ENCODE measurements at places on chromosomes 7 and 10.
A peak's percentile ranks its signal among the peaks of the same experiment; 100 is the strongest.

- peak; percentile 68 for DNase-seq
These were observed 18.5 kb downstream of the BICC1 start for GRCh38 chr10:58531084-58531695.

GRCh38 chr10:600234-600633, 89.2 kb downstream of the DIP2C start:
- no peak for DNase-seq

GRCh38 chr10:79299397-79300241, 47.6 kb upstream of the PPIF start:
- no peak for DNase-seq

GRCh38 chr10:21572578-21572977, 38.5 kb downstream of the MLLT10 start:
- no peak for DNase-seq

DNA sequence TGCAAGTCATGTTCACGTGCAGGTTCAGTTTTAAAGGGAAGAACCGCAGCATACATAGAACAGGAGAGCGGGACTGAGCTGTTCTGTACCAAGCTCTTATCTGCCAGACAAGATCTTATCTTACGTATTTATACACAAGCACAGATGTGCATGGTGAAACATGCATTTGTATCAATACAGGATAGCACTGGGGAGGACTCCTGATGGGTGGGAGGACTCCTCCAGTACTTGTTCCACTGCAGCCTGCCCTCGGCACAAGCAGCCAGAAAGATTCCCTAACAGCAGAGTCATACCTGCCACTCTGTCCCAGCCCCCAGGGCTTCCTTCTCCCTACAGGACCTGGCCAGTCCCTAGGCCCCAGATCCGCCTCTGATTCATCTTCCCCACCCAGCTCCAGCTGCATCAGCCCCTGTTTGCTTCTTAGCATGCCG, 13.2 kb upstream of the PRKCQ start:
- no peak for DNase-seq

GRCh38 chr7:130490888-130491804, 739 bp upstream of the MEST start:
- no peak for DNase-seq

DNA sequence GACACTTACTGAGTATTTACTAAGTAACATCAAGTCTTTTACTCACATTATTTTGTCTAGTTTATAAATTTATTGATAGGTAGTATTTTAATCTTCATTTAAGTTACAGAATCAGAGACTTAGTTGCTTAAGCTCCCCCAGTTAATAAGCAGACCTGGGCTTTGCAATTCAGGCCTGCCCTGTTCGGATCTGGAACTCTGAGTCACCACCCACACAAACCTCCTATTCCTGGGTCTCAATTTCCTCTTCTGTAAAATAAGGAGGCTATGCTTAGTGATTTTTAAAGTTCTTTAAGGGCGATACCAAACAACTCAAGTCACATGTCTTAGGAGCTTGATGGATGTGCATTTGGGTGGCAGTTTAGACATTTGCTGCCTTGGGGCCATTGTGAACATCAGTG, 3.5 kb upstream of the MGAM start:
- DNase-seq: peak; percentile 78

- DNase-seq: no peak
These were observed 1.8 kb downstream of the PON3 start for GRCh38 chr7:95394370-95394769.

DNA sequence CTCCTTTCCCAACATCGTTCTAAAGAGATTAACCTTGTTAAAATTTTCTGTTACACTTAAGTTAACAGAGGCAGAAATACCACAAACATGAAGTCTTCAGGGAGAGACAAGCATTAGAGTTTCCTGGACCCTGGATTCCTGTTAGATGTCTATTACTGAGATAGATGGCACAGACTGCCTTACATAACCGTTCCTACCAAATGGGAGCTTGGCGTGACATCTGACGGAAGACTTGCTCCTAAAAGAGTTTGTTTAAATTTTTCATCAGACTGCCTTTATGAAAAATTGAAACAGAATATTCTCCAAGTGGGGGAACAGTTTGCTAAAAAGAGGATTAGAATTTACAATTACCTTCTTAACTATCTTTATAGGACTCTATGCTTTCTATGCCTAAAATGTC, 22.7 kb downstream of the ANK3 start:
- no peak for DNase-seq

- DNase-seq: peak; percentile 70
These were observed 649 bp downstream of the IDE start for GRCh38 chr10:92573091-92573797.

DNA sequence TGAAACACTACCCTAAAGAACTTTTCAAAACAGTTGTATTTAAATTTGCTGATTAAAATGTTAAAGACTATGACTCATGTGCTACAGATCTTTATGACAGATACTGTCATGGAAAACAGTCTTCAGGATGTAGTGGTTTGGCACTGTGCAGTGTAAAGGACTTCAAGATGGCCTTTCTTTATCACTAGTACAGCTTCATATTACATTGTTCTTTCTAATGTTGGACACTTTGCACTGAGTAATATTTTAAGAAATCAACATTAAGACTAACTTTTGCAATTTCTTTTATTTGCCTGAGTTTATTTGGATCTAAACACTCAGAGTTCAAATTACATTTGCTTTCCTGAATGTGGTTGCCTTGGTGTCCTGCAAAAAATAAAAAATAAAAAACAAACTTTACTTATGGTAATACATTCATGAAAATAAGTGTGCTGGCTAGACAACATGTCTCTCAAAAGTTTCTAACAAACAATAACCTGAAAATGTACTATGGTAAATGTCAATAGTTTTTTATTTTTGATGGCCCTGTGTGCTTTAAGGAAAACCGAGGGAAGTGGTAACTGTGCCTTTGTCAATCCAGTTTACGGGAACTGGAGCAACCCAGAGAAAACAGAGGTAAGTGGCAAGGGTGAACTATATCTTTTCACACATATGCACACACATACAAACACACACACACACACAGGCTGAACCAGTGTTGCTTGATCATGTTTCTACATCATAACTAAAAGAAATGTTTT, 85.9 kb upstream of the PLXDC2 start:
- DNase-seq: no peak

GRCh38 chr7:94620703-94621118, 35.2 kb downstream of the SGCE start:
- peak; percentile 86 for DNase-seq

GRCh38 chr7:85882335-85882734, 695.5 kb upstream of the SEMA3D start:
- DNase-seq: no peak

- DNase-seq: no peak
These were observed 82.7 kb upstream of the ADAM12 start for GRCh38 chr10:126470991-126471390.

GRCh38 chr10:83075016-83075814, 1064.1 kb upstream of the GHITM start:
- no peak for DNase-seq

DNA sequence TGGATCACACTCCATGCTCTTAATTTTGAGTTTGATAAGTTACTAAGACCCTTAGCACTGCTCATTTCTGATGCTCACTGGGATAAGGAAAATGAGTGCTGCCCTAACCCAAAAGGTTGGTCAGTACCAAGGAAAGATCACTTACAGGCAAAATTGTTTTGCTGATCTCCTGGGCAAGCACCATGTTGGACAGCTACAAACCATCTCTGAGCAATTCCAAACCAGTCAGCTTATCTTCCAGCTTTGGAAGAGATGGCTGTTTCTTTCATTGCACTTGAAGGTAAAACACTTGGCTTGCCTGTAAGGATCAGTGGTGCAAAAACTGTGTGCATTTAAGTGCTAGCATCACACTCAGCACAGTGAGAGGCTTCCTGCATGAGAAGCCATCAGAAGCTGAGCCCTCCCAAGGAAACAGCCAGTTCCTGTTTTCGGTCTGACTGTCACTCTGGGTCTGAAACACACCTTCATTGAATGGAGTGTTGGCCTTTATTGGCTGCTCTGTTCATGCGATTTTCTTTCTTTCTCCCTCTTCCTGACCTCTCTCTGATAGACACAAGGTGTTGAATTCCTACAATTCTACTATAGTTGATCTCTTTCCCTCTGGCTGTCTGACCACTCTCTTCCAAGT, 126.4 kb upstream of the GHITM start:
- peak; percentile 21 for DNase-seq

DNA sequence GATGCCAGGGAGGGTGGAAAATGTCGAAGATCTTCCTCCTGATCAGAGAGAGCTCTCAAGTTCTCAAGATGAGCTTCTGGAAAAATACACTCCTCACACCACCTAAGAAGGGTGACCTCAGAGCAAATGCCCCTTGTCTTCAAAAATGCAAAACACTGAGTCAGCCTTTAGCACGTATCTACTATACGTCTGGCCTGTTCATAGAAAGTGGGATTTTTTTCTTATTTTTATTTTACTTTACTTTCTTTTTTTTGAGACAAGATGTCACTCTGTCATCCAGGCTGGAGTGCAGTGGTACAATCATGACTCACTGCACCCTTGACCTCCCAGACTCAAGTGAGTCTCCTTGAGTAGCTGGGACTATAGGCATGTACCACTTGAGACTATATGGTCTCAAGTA, 57.1 kb downstream of the AFAP1L2 start:
- peak; percentile 43 for DNase-seq

DNA sequence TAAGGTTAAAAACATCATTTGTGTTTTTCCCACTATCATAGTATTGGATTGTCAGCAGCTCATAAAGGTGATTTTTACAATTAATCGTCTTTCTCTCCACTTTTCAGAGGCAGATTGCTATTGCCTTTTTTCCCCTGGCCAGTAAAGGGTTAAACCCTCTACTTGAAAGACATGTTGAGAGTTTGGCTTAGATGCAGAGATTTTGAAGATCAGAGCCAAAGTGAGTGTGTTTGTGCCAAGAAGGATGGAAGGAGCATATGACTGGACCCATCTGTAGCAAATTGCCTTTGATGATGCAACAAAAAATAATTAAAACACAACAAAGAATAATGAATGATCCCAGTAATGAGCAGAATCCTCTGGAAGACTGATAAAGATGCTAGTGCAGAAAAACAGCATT, 373.1 kb downstream of the MALRD1 start:
- DNase-seq: no peak

DNA sequence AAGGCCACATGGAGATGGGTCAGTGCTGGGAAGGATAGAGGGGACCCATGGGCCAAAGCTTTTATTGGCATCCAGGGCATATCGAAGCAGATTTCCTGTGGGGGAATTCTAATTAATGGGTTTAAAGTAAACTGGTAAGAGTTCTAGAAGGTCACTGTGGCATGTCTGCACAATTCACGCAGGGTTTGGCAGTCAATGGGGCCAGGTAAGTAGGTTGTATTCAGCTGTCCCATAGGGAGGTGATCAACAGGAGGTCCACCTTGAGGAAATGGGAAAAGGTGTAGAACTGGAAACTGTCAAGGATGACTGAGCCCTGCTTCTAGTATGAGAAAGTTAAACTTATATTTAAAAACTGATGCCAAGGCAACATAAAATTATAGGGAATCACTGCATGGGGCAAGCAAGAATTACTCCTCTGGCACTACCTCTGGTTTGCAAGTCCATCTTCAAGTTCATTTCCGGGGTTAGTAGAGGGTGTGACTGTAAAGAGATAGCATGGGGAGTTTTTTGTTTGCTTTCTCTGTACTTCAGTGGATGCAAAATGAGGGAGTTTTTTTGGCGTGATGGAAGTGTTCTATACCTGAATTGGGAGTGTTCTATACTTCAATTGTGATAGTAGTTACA, 22.5 kb downstream of the TBC1D12 start:
- no peak for DNase-seq

GRCh38 chr10:106515206-106515790, 649.2 kb downstream of the SORCS1 start:
- no peak for DNase-seq

DNA sequence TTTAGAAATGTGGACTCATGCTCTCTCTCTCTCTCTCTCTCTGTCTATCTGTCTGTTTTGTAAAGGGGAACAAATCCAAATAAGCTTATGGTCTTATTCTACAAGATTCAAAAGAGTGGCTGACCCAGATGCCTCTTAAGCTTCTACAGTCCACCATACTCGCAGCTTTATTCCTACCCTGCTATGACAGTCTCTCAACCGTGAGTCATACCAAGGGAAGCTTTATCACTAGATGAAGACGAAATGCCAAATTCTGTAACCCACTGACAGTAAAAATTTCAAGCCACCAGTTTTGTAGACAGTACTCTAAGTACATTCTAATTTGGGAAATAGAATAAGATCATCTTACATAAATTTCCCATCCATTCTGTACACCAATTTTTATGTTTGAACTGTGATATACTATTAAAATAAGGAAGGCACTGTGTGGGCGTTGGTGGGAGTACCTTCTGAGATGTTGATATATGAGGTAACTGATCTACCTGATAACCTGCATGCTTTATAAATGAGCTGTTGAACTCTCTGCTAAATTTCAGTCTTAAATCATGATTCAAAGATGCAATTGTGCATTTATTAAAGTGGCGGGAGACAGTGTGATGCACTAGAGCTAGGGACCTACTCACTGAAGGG, 153.2 kb downstream of the KLF6 start:
- no peak for DNase-seq

DNA sequence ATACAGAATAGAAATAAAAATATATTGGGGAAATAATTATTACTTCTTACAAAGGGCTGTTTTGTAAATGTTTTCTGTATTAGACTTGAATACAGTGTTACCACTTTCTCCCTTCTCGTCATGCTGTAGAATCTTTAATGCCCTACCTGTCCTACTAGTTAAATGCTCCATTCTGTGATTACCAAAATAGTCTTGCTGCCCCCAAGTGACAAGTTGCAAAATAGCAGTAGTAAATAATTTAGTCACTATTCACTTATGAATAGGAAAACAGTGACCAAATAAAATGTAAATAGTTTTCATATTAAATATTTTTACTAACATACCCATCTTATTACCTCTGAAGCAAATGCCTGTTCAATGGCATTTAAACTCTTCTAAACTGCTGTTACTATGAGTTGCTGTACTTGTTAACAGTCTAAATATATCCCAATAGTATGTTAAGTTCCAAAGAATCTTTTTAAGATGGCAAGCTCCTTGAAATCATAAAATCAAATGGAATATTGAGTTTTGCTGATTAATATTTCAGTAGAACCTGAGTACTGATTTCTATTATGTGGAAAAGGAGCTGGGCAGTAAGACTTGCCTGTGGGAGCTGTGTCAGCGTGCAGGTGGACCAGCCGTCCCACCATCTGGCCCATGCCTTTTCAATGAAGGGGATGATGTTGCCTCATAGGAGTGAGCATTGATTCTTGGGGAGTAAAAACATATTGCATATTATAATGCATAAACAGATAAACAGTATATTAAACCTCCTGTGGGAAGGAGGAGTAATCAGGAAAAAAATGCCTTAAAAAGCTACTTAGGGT, 18.1 kb upstream of the OIT3 start:
- peak; percentile 59 for DNase-seq

GRCh38 chr10:14652816-14653215, 121.9 kb downstream of the FAM107B start:
- no peak for DNase-seq

- DNase-seq: no peak
These were observed 52.4 kb downstream of the CASD1 start for GRCh38 chr7:94561841-94562514.

GRCh38 chr7:7569615-7570014, 2.9 kb downstream of the MIOS start:
- DNase-seq: no peak

- DNase-seq: no peak
These were observed 205.2 kb downstream of the GRM8 start for GRCh38 chr7:127047521-127047920.
